ENCODE measurements at places on chromosomes 2 and 18.

GRCh38 chr2:232250246-232251175, 128.0 kb upstream of the ALPP start:
- DNase-seq = no peak

- no peak for DNase-seq
Observed at GRCh38 chr2:181484851-181485637, 27.9 kb downstream of the ITGA4 start.

- DNase-seq = no peak
Observed at GRCh38 chr2:66189553-66189952, 245.4 kb upstream of the MEIS1 start.

DNA sequence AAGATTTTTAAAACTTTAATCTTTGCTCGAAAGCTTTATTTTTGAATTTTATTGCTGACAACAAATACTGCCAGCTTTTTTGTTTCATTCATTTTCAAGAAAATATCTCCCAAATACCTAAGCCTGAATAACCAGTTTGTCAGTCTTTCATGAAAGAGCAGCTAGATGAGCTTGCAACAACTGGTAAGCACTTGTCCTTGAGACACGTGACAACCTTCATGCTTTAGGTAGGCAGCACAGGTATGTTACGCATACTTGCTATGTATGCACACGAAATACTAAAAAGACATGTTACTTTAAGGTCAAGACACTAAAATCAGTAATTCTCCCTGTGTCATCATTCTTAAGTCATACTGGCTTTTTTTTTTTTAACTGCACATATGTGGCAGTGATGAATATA, 12.3 kb downstream of the CEBPZ start:
- no peak for DNase-seq

DNA sequence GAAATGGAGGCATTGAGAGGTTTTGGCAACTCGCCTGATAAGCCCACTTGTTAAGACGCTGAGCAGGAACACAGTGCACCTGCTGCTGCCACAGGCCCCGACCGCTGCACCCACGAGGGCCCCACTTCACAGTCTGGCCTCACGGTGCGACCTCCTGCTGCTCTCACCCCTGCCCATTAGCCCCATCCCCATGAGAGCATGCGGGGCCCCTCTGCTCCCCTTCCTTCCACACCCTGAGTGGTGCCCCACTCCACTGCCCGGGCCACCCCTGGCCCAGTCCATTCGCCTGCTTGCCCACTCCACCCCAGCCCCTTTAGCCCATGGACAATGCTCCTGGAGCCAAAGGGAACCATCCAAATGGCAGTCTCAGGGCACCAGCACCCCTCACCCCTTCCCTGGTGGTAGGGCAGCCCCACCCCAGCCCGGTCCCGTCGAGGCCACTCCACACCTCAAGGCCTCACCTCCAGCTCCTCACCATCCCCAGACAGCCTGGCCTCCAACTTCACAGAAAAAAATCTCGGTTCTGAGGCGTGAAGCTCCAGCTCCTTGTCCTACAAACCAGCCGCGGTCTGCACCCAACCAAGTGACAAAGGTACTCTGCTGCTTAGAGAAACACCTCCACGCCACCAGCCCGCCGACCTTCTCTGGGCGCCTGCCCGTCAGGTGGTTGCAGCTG, 6.7 kb upstream of the GPR55 start:
- no peak for DNase-seq

GRCh38 chr2:60959501-60959900, 58.0 kb upstream of the PEX13 start:
- no peak for DNase-seq

- peak; percentile 60 for DNase-seq
Observed at GRCh38 chr2:206084870-206085741, 868 bp downstream of the INO80D start.
